ENCODE measurements at places on chromosomes 1 and 21.

DNA sequence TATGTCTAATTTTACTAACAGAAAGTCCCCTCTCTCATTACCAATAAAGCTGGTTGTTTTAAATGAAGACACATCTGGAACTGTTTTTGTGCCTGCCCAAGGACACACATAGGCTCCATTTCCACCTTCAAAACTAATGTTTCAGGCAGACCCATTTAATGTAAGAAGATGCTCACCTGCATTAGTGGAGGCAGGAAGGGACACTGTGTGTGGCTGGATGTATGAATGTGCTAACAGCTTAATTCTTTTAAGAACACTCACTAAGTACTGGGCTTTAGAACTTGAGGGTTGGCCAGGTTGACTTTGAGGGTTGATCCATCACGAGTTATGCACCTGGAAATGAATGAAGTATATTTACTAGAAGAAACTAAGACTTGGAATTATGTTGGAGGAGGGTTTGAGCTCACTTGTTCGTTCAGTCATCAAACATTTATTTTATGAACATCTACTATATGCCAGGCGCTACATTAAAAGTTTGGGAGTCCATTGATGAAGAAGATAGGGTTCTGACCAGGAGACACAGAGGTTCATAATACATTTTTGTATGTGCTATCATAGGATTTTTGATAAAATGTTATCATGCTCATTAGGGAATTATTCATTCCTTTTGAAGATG is 5.4 kb downstream of the JUN start:
- no peak for DNase-seq

- no peak for DNase-seq
Observed at GRCh38 chr1:109978761-109979488, 5.6 kb upstream of the AHCYL1 start.

DNA sequence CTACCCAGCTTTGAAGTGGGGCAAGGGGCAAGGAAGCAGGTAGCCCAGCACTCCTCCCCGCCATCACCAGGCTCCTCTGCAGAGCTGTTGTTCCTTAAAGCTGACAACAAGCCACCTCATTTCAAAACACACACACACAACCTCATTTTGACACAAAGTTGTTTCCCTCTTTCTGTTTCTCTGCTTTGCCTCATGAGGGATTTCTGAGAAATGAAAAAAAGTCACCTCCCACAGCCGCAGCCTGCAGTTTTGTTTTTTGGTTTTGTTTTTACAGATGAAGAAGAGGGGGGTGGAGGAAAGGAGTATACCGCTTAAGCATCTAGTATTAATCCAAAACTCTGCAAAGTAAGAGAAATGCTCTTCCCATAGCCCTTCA is 12.1 kb downstream of the MCL1 start:
- peak; percentile 74 for DNase-seq

GRCh38 chr1:236736761-236737160 is 50.5 kb downstream of the ACTN2 start:
- DNase-seq, result no peak

DNA sequence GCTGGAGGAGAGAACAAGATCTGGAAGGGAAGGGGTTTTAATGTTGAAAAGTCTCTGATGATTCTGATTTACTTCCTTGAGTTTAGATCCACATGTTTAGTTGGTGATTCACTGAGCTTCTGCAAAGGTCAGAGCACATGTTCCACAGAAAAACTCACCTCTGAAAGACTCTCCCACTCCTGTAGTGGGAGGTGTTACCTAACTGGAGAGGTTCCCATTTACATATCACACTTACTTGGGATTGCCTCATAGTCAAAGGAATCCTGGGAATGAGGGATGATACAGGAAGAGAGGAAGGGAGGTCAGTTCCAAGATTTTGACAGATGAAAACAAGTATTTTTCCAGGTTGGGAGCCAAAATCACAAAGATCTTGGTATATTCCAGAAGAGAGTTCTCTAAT is 2.7 kb upstream of the NTNG1 start:
- no peak for DNase-seq

DNA sequence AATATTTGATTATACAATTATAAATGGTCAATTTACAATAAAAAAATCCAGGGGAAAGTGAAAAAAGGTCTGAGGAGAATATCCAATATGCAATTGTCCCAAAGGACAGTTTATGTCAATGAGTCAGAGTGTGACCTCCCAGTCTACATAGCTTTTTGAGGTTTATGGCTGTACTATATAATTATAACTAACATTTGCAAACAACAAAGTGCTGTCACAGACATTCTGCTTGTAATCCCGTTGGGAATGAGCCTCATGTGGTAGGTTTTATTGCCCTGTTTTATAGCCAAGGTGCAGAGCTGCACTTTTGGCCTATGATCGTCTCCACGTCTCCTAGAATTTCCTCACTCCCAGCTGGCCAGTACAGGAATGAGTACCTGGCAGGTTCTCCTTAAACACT is 103.8 kb downstream of the ADSS2 start:
- DNase-seq, result no peak

DNA sequence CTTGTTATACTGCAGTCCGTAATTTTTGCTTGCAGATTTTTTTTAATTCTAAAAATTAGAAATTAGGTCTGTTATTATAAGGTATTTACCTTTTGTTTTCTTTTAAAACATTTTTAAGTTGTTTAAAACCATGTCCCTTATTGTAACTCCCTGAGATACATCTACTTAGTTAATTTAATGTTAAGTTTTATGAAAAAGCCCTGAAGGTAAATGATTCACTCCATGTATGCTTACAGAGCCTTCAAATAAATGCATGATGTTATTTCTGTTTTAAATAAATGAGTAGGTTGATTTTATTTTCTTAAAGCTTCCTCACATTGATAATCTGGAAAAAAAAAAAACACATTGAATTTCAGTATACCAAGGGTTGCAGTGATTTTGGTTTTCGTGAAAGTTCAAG is 7.5 kb downstream of the SRSF11 start:
- DNase-seq, result no peak

DNA sequence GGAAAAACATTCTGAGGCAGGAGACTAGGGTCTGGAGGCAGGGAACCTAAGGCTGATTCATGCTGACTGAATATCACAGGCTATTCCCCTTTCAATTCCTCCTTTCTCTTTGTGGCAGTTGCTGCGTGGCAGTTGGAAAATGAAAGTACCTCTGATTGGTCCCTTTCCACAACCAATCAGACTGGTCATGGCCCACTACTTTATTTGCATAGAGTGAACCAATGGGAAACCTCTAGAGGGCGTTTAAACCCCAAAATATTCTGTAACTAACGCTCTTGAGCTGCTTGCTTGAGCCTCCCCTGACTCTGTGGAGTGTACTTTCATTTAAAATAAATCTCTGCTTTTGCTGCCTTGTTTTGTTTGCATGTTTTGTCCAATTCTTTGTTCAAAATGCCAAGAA is 27.7 kb upstream of the VN1R5 start:
- no peak for DNase-seq

- DNase-seq, result no peak
Observed at GRCh38 chr1:159986093-159986492, 32.1 kb upstream of the SLAMF9 start.

- no peak for DNase-seq
Observed at GRCh38 chr1:37656881-37657280, 22.2 kb upstream of the RSPO1 start.

DNA sequence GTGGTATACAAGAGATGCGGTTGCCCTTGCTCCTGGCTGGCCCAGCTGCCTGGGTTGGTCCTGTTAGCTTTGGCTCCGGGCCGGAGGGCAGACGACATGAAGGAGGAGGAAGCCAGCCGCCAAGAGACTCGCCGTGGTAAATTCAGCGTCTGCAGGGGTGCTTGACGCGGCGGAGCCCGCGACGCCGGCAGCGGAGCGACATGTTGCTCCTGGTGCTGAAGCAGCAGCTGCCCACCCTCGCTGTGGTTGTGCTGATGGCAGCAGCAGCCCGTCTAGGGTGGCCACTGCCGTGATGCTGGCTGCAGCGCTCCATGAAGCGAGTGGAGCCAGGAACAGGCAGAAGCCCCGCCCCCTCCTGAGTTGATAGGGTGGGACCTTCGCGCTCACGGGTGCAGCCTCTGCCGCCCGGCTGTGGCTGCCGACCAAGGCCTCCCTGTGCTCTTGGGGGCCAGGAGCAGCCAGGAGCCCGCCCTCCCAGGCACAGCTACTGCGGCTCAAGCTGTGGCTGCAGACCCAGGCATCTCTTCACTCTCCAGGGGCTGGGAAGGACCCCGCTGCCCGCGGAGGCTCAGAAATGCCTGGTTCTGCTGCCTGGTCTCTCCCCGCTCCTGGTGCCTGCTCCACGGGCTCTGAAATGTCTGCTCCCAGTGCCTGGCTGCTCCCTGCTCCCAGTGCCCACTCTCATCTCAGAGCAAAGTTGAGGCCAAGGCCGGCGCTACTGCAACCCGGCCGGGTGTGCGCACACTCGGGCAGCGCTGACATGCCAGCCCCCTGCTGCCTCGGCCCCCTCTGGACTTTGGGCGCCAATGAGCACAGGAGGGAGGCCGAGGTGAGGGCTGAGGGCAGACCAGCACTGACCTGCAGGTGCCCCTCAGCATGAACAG is 4.4 kb upstream of the ZNF692 start:
- DNase-seq, result peak; percentile 76

DNA sequence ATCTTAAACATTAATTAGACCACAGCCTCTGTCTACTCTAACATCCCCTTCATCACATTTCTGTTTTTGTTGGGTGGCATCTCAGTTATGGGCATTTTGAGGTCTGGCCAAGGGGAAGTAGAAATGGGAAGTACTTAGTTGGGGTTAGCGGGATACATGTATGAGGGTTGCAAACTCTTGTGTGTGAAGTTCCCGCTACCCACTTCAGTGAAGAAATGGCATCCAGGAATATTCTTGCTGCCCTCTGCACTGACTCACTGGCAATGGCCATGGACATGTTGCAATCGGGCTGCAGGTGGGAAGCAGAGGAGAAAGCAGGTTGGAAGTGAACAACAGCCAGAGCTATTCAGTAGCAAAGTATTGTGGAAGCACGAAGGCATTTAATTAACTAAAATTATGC is 7.4 kb downstream of the CD48 start:
- DNase-seq, result no peak

GRCh38 chr1:182143825-182144645 is 82.5 kb upstream of the ZNF648 start:
- no peak for DNase-seq

- DNase-seq, result no peak
Observed at GRCh38 chr1:115364780-115365155, 26.7 kb upstream of the NGF start.

DNA sequence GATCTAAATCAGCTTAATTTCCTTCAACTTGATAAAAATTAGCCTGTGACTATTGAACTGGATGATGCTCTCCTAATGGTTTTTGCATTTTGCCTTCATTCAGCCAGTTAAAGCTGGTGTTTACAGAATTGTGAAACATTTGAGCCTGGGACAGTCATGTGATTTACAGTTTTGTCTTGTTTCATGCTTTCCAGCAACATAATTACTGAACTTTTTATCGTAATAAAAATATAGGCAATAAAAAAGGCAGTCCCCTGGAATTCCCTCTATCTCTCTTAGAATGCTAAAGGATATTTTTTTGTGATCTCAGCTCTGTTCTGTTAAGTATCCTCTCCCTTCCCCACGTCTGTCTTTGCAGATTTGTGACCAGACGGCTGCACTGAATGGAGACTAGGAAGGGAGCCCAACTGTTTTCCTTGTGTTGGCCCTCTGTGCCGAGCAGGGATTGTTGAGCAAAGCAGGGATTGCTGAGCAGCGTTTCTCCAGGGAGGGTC is 70.3 kb upstream of the RGL1 start:
- DNase-seq, result no peak

DNA sequence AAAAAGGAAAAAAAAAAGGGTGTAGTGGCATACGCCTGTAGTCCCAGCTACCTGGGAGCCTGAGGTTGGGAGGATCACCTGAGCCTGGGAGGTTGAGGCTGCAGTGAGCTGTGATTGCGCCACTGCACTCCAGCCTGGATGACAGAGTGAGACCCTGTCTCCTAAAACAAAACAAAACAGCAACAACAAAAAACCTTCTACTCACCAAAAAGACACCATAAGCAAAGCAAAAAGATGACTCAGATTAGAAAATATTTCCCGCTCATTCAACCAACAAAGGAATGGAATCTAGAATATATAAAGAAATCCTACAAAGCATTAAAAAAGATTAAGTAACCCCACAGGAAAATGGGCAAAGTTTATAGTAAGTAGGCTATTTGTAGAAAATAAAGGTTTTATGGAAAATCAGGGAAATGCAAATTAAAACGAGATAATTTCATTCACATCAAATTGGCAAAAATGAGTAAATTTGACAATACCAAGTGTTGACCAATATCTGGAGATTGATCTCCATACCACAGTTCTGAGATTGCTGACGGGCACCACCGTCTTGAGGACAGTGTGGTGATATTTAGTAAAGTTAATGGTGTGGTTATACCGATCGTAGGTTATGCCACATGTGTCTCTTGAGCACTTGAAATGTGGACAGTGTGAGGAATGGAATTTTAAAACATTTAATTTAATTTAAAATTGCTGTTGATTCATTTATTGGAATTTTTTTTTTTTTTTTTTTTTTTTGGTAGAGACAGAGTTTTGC is 54.0 kb downstream of the PIK3CD start:
- no peak for DNase-seq

GRCh38 chr1:17232759-17233661 is 15.9 kb upstream of the PADI3 start:
- no peak for DNase-seq

DNA sequence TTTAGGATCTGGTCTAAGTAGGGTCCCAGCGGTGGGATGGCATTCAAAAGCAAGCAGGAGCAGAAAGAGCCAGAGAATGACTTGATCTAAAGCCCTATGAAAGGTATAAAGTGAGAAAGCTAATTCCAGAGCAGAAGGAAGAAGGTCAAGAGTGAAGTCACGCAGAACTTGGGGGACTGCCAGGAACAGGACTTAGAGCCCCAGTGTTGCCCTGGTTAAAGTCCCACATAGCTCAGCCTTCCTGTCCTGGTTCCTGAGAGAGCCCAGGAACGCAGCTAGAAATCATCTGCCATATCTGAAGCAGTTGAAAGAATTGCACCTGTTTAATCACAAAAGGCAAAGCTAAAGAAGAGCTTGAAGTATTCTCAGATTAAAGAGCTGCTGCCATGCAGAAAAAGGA is 160.6 kb upstream of the ATP1B1 start:
- DNase-seq, result no peak

GRCh38 chr1:23648576-23648975 is 43.0 kb upstream of the RPL11 start:
- DNase-seq, result no peak

GRCh38 chr1:164583835-164584539 is 25.0 kb downstream of the PBX1 start:
- DNase-seq, result no peak

GRCh38 chr1:165207853-165208515 is 148.5 kb downstream of the LMX1A start:
- no peak for DNase-seq

DNA sequence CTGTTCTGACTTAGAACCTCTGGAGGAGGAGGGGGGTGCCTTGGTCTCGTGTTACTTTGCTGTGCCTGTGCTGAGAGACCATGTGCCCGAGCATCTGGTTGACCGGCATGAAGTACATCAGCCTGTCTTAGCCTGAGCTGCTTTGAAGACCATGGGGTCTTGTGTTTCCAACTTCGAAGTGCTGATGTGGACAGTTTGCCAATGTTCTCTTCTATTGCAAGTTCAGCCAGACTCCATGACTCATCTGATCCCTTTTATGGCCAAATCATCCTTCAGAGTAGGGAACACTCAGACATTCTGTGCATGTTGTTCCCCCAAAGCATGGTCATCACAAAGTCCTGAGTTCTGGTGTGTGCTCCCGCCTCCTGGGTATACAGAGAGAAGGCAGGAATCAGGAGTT is 6.0 kb upstream of the PLA2G2C start:
- no peak for DNase-seq
